Stimulated activated CD4-positive, alpha-beta T cell treated with anti-CD3 and anti-CD28 coated beads, TNF-alpha, amount 100 ng/mL, for 48 hours (primary cell): ENCODE measurements at places on chromosomes 12 and 14.
A peak's percentile ranks its signal among the peaks of the same experiment; 100 is the strongest.

DNA sequence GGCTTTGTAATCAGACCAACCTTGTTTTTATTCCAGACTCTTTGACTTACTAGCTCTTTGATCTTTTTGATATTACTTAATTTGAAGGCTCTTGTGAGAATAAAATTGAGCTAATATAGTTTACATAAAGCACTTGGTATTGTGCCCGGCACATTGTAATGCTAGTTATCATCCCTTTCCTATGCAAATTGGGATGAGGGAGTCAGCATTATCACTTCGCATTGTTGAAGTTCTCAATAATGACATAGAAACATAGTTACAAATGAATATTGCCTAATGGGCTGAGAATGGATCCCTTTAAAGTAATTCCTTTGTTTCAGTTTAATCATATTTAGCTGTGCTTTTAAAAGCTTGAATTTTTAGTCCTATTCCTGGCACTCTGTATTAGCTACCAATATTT is 36.6 kb downstream of the SUPT16H start:
- DNase-seq: no peak

DNA sequence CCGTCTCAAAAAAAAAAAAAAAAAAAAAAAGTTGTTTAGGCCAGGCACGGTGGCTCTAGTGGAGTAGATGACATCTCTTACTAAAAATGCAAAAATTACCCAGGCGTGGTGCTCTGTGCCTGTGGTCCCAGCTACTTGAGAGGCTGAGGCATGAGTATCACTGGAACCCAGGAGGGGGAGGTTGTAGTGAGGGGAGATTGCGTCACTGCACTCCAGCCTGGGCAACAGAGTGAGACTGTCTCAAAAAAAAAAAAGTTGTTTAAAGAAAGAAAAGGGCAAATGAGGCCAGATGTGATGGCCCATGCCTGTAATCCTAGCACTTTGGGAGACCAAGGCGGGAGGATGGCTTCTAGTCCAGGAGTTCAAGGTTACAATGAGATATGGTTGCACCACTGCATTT is 36.6 kb upstream of the SPPL3 start:
- no peak for DNase-seq

GRCh38 chr12:49974677-49975317 is 2.0 kb downstream of the AQP6 start:
- DNase-seq: no peak

DNA sequence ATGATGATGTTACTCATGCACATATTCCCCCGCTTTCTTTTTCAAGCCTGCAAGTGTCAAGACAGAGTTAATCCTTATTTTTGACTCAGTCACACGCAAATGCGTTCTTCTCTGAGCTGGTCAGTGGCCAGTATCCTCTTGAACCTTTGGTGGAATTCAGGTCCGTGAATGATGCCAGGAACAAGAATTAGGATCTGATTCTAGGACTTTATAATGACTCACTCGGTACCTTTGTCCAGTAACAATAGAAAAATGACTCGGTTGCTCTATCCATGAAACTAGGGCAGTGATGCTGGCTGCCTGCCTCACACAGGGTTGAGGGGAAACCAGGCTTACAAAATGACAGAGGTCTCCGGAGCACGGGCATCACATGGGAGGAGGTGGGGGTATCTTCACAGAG is 185.8 kb upstream of the NUDT4 start:
- no peak for DNase-seq

- no peak for DNase-seq
These were observed 1.5 kb downstream of the PRKCH start for GRCh38 chr14:61322799-61323290.

DNA sequence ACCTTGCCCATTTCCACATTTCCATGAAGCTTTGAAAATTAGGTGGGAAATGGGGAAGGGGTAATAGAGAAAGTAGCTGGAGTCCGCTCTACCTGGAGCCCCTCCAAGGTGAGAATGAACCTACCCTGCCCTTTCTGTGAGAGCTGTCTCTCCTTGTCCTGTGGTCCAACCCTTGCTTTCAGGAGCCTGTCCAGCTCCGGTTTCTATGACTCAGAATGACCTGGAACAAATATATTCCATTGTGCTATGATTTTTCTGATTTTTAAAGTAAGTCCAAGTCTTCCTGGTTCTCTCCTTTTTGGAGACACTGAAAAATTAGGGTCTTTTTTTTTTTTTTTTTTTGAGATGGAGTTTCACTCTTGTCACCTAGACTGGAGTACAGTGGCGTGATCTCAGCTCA is 89.1 kb upstream of the VASH1 start:
- DNase-seq: no peak

DNA sequence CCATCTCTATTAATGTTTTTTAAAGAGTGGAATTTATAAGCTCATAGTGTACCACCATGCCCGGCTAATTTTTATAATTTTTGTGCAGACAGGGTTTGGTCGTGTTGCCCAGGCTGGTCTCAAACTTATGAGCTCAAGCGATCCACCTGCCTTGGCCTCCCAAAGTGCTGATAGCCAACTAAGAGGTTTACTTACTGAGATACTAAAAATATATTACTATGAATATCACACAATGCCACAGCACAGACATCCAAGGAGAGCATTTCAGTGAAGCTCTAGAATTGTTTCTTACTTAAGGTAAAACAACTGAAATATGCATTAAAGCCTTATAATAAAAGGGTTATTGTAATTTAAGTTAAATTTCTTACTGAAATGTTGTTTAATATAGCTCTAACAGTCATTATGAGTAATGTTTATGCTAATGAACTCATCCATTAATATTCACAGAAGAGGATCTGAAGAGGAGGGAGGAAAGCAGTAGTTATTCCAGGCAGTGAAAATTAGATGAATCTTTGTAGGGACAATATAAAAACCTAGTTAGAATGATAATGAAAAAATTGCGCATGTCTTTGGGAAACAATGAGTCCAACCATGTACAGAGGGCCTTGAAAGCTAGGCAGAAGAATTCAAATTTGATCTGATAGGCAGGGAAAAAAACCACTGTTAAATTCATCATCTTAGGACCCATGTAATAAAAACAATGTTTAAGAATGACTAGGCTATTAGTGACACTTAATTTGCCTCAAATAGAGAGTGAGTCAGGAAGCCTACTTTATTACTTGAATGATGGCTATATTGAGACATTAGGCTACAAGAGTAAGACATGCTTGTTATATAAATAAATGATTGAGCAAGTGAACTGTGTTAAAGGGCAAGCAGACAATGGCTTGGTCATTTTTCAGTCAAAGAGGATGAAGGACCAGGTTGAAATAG is 99.2 kb downstream of the SLC41A2 start:
- DNase-seq: no peak

DNA sequence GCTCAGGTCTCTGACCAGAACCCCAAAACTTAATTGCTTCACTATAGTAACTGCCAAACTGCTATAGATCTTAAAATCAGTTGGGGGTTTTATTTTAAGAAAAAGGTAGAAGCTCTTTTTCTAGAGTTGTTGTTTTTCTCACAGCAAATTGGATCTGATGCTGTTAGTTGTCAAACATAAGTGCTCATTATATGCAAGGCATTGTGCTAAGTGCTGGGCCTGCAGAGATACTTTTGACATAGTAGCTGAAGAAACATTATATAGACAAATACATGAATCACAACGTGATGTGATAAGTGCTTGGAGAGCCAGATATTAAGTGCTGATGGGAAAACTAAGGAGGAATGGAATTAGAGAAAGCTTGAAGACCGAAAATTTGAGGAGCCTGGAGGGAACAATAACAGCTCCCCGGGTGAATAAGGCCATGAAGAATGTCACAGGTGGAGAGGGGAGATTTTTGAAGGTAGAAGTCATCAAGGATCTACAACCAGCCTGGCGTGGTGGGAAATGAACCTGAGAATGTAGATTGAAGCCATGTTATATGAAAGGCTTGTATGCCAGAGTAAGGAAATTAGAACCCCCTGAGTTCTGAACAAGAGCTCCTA is 126.5 kb downstream of the DYRK2 start:
- DNase-seq: no peak

DNA sequence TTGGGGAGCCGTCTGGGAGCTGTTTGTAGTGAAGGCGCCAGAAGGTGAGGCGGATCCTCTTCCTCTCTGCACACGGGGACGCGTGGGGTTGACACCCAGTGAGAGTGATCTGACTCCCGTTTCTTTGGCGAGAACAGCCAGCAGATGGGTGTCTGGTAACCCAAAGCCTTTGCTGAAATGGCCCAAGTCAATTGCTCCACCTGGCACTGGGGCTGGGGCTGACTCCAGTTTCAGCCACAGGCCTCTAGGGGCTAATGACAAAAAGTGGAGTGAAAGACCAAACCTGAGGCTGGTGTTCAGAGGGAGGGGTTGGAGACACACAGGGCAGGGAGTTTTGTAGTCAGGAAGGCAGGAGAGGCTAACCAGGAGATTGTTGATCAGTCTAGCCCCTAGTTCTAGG is 87.0 kb downstream of the FRMD6 start:
- no peak for DNase-seq

GRCh38 chr12:125159702-125160101 is 94.5 kb downstream of the AACS start:
- no peak for DNase-seq

DNA sequence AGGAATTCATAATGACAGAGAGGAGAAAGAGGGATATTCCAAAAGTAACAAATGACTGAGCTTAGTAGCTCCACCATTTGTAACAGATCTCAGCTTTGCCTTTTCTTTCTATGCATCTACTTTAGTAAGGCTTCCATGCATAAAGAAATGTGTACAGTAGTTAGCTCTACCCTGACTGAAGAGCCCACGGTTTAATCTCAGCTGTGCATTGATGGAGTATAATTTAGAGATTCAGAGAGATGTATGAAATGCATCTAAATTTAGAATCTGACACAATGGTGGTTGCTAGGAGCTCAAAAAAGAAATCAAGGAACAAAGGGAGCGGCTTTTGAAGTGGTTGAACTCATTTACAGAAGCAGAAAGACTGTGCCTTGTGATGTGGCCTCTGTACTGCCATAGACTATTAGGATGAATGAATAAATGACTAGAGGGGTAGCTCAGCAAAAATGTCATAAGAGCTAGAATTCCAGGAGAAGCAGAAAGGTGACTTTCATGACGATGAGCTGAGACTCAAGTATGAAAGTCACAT is 838.6 kb downstream of the RPS29 start:
- no peak for DNase-seq

- DNase-seq: no peak
These were observed 25.8 kb downstream of the DAO start for GRCh38 chr12:108905725-108906124.

DNA sequence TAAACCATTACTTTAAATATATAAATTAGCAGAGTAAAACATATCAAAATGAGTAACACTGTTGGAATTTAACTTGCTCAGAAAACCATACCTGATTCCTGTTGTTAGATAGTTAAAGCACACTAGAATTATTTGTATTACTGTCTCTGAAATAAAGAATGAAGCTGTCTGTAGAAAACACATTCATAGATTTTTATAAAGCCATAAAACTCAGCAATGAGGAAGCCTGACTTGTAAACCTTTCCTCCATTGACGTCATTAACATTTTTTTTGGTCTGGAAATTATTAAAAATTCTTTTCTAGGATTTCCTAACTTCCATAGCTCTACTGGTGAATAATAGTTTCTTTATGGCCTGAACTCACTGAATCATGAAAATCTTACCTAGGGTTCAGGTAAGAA is 147.6 kb downstream of the BRMS1L start:
- no peak for DNase-seq

GRCh38 chr14:25048170-25049016 is 1.6 kb downstream of the STXBP6 start:
- no peak for DNase-seq

DNA sequence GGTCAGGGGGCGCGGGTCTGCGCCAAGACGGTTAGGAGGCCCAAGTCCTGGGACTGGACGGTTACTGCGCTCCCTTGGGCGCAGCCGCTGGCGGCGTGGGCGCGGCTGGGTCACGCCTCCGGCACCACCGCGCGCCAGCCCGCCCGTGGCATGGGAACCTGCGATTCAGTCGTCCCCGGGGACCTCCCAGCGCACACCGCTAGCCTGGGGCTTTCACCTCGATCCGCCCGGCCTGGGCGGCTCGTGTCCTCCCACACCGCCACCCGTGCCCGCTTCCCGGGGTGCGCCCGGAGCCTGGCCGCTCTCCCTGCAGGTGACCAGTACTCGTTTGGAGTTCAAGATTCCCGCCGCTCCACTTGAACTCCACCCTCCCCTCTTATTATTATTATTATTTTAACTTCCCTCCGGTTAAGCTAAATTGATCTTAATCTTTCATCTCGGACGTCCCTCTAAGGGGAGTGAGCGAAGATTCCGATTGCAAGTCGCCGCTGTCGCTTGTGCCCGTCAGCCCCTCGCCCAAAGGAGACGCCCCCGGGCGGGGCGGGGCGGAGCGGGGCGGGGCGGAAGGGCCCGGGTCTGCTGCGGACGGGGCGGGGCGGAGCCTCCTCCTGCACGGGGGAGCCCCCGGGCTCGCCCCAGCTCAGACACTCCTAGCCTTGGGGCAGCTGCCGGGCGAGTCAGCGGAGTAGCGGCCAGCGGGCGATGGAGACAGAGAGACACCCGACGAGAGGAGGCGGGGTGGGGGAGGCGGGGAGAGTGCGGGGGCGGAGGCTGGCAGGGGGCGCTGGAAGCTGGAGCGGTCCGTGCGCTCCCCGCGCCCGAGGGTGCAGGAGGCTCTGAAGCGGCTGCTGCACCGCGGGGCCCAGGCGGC is at the start of gene KCNMB4:
TSS of gene KCNMB4 (plus strand) at position 643 of the 871 bp plus-strand sequence. CDS start 445 bp downstream, outside the sequence.
- DNase-seq: peak; percentile 52

DNA sequence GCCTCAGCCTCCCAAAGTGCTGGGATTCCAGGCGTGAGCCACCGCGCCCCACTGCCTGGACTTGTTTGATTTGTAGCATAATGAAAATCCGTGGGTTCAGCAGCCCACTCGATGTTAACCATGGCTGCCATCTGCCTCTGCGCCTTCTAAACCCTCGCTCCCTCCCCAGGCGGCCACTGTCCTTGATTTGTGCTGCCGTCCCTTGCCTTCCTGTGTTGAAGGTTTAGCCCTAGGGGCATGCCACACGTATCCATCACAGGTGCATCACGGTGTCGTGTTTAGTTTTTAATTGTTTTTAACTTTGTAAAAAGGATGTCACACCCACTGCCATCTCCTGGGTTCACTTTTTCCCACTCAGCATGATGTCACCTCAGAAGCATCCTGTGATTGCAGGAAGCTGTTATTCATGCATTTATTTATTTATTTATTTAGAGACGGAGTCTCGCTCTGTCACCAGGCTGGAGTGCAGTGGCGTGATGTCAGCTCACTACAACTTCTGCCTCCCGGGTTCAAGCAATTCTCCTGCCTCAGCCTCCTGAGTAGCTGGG is 24.5 kb upstream of the ULK1 start:
- no peak for DNase-seq
